ENCODE measurements at places on chromosomes 4 and X. TPM values are rescaled to one million over a fixed set of nuclear protein-coding genes. Genes with fewer than 3 reads are reported as not detected.

CCDC149 gene
- total RNA-seq: 25.5 TPM

NAA11 gene
- total RNA-seq: not detected

DNA sequence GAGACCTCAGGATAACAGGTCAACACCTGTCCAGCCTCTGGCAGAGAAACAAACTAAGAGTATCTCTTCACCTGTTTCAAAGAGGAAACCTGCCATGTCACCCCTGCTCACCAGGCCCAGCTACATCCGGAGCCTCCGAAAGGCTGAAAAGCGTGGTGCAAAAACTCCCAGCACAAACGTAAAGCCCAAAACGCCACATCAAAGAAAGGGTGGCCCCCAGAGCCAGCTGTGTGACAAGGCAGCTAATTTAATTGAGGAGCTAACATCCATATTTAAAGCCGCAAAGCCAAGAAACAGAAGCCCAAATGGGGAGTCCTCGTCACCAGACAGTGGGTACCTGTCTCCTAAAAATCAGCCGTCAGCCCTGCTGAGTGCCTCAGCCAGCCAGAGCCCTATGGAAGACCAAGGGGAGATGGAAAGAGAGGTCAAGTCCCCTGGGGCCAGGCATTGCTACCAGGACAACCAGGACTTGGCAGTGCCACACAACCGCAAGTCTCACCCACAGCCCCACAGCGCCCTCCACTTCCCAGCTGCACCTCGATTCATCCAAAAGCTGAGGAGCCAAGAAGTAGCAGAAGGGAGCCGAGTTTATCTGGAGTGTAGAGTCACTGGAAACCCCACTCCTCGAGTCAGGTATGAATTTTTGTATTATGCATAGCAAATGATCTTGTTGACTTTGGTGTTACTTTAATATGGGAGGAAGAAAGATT is 15.1 kb downstream of the PALLD start:
- no peak for DNase-seq

- no peak for DNase-seq
Measured at GRCh38 chr4:54959651-54960116, 165.7 kb downstream of the KDR start.

RHOXF2 gene
- total RNA-seq: not detected

DNA sequence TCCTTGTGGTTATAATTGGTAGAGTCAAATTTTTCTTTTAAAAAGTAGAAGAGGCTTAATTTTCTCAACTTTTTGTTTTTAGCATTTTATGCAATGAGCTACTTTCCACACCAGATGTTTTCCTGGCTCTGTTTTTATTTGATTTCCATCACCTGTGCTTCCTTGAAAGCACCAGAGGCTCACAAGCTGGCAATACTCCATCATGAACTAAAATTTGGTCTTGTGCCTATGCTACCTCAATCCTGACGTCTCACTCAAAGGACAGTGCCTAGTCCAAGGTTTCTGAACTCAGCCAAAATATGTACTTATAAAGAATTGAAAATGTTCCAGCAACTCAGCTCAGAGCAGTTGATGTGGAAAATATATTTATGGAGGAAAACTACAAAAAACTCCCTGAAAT is 914.0 kb upstream of the PRKX start:
- DNase-seq: no peak

DNA sequence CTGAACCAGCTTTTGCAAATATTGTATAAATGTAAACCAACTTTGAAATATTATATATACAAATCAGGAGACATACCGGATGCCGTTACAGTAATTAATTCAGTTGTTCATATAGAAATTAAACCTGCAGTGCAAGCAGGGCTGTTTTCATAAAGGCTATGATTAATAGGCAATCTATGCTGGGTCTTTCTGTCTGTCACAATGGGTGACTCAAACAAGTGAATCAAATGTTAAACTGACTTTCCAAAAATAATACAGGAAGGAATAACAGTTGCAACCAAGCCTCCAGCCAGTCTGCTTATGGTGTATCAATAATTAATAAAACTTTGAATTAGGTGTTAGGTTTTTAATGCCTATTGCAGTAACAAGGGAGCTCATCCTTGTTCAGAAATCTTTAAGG is 43.9 kb downstream of the GABRB1 start:
- no peak for DNase-seq

- DNase-seq: no peak
Measured at GRCh38 chr4:65918872-65919271, 248.6 kb upstream of the EPHA5 start.

TBC1D1 gene
- 191 TPM for total RNA-seq

DNAAF6 gene
- not detected for total RNA-seq

- DNase-seq: no peak
Measured at GRCh38 chrX:47873123-47873522, 36.4 kb downstream of the ZNF81 start.

DNA sequence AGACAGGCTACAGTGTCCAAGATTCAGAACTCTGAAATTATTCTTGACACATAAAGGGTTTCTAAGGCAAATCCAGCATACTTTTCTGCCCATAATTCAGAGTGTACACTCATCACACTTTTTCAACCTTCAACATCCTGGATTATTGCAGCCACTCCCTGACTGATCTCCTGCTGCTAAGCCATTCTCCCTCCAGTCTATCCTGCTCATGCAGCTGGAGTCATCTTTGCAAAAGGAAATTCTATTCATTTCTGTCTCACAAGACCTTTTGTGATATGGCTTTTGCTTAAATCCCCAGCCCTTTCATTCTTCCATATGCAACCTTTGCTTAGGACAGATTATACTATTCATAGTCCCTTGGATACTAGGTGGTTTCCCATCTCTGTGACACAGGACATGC is 236.1 kb upstream of the LDB2 start:
- DNase-seq: no peak

PGM2 gene
- 62.6 TPM for total RNA-seq

TMSB15C gene
- total RNA-seq: 1.4 TPM

DNA sequence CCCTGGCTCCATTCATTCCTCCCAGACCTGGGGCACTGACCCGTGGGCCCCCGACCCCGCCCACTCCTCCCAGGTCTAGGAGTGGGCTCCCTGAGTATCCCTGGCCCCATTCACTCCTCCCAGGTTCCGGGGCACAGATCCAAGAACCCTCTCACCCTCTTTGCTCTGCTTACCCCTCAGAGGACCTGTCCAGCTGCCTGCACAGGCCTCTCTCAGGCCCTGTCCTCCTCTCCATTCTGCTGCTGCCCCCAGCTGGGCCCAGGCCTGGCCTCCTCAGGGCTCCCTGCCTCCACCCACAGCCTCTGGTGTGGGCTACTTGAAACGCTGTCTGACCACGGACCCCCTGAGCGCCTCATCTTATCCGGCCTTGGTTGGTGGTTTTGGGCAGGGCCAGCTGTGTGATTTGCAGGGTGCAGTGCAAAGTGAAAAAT is 217.7 kb upstream of the PSAPL1 start:
- no peak for DNase-seq

GRCh38 chr4:57303012-57303751 is 193.0 kb upstream of the IGFBP7 start:
- no peak for DNase-seq

GRCh38 chr4:105601406-105601805 is 49.0 kb downstream of the ARHGEF38 start:
- DNase-seq: no peak

GRCh38 chr4:184961660-184962059 is 56.6 kb upstream of the HELT start:
- DNase-seq: peak; percentile 44

CT45A10 gene
- not detected for total RNA-seq

DKK2 gene
- total RNA-seq: 4.4 TPM

NHS gene
- total RNA-seq: 17.4 TPM

DNA sequence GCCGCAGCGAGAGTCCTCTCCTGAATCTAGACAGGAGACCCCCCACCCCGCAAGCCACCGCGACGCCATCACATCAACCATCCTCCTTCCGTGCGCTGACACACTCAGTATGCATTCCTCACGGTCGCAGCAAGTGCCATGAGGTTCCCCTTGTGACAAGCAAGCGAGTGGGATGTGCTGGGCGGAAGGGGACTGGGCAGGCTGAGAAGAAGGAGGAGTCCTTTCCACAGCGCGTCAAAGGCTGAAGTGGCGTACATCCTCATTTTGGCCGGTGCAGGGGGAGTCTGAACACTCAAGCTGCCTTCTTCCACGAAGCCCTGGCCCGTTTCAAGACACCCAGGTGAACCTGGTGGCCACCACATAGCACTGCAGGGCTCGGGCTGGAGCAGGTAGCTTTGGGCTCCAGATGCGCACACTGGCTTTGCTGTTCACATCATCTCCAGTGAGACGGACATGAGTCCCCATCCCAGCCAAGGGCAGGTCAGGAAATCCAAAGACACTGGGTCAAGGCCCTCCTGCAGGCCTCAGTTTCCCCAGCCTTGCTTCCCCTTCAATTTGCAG is 30.4 kb downstream of the CCNQ start:
- DNase-seq: no peak

GRCh38 chr4:2222838-2223237 is 19.1 kb downstream of the HAUS3 start:
- DNase-seq: no peak

DNA sequence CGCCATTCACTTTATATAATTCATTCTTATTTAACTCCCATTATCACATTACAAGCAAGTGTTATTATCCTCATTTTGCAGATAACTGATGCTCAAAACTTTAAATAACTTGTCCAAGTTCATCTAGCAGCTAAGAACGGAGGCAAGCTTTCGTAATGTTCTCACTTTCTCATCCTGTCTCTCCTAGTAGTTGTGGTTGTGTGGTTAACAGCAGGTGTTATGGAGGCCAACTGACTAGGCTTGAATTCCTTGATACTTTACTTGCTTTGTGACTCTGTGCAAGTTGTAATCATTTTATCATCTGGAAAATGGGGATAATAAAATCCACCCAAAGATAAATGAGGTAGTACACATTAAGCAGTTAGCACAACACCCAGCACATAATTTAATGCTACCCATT is 109.9 kb upstream of the PTPN13 start:
- no peak for DNase-seq

GRCh38 chr4:6779667-6780565 is 2.6 kb upstream of the KIAA0232 start:
- no peak for DNase-seq

HELQ gene
- total RNA-seq: 15.9 TPM

- peak; percentile 49 for DNase-seq
Measured at GRCh38 chr4:81470456-81471297, 1.0 kb downstream of the RASGEF1B start.

NPNT gene
- 5.8 TPM for total RNA-seq

RAPGEF2 gene
- 56.4 TPM for total RNA-seq

DNA sequence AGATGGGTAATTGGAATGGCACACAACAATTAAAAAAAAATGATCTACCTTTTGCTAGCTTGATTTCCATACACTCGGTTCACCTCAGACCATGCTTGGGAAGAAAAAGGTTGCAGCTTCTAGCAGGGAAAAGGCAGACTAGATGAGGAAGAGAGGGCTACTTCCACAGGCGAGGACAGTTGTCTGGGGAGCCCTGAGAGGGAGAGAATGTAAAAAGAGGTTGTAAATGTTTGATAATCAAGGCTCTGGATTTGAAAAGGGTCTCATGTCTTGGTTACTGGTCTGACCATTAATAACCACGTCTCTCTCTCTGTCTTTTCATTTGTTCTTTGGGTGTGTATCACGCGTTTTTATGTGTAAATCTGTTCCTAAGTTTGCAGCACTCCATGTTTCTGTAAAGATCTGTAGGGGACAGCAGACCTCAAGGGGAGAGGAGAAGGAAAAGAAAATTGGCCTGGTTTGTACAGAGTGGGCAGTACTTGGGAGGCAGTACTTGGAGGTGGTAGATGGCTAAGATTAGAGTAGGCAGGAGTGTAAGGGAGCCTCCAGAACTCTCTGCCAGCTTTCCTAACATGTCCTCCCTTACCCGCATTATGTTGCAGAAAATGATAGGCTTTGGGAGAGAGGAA is 750 bp downstream of the ARMCX5 start:
- DNase-seq: no peak

DNA sequence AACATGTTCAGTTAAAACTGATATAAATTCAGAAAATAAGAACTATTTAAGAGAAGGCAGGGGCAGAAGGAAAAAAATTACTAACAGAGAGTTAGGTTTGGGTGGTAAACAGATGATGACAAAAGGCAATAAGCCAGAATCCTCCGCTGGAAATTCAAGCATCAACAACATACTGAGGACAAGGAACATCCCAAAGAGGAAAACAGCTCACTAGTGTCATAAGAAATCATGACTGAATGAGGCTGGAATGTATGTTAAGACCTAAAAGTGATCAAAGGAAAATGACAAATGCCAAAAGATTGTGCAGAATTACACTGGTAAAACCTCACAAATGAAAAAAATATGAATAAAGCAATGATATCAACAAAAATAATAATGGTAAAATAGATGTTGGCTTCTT is 88.4 kb downstream of the WDFY3 start:
- no peak for DNase-seq

DNA sequence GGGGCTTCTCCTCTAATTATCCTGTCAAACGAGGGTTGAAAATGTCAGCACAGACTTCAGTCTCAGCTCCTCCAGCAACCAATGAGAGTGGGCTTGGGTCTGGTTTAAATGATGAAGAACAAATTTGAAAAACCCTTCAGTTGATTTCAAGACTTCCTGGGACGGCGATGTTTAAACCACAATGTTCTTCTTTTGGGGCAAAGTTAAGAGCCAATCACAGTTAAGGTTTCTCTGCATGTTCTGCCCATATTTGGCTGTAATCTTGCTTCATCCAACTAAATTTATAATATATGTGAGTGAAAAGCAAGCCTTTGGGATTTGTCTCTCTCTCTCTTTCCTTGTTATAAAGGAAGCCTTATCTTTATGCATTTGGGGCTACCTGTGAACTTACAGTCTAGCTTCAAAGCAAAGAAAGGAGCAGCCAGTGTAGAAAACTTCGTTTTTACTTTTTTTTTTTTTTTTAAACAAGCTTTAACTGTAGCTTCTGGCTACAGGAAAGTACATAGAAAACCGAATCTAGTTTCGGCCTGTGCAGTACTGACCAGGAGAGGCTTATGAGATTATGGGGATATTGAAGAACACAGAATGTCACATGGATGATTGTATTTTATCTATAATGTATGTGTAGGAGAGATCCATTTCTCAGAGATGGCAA is 46.8 kb upstream of the FAM9C start:
- DNase-seq: no peak

GRCh38 chr4:110622841-110623717 is at the start of gene PITX2:
PITX2 (minus strand) TSS chr4:110623077; CDS start chr4:110622460, 617 bp downstream.
- peak; percentile 62 for DNase-seq

LEF1 gene
- 20.7 TPM for total RNA-seq

GRCh38 chr4:80361329-80361900 is 25.9 kb downstream of the CFAP299 start:
- DNase-seq: no peak

SRPX gene
- 46.1 TPM for total RNA-seq

- no peak for DNase-seq
Measured at GRCh38 chr4:106624671-106625070, 256.1 kb upstream of the GIMD1 start.
